ENCODE measurements at places on chromosomes 4 and X.

- no peak for DNase-seq
Observed at GRCh38 chr4:61162116-61162515, 38.0 kb upstream of the ADGRL3 start.

- no peak for DNase-seq
Observed at GRCh38 chr4:75800972-75801371, 76.6 kb downstream of the USO1 start.

- DNase-seq = no peak
Observed at GRCh38 chr4:155679343-155679742, 12.7 kb downstream of the GUCY1A1 start.

DNA sequence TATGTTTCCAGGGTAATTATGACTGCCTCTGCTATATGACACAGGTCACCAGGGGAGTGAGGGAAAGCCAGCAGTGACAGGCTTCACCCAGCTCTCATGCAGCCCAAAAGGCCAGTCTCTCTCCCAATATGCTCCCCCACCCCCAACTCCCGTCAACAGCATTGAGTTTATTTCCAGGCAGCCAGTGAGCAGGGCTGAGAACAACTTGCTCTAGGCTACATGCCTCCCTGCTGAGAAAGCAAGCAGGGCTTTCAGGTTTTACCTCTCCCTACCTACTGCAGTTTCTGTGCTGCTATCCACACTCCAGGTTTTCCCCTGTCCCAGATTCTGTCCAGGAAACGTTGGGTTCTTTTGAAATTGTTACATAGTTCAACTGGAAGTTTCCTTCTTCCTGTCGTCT is 291.4 kb downstream of the PABPC4L start:
- no peak for DNase-seq

GRCh38 chr4:83011689-83012199 is 1.1 kb upstream of the LIN54 start:
- no peak for DNase-seq

DNA sequence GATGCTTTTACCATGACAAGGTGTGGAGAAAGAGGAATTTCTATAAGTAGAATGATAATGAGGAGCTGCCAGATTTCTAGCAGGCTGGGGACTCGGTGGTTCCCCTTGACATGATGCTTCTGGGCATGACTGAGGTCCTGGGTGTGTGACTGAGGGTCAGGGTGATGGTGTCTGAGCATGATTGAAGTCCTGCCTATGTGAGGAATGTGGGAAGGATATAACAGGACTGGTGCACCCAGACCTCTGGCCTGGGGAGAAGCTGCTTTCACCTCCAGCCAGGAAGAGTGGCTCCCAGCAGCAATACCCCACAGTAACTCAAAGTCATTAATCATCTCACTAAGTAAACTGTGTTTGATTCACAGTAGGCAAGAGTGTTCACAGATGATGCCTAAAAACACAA is 17.4 kb downstream of the SORBS2 start:
- no peak for DNase-seq

DNA sequence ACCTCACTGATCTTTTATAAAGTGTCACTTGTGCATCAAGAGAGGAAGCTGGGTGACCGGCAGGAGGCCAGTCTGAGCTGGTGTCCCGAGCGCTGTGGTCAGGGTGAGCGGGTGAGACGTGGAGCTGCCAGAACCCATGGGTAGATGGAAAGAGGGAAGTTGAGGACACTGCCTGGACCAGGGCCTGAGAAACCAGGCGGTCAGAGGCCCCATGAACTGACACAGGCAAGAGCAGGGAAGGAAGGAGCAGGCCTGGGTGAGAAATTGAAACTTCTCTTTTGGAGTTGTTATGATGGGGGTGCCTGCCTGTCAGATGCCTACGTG is 192.6 kb downstream of the AFAP1 start:
- DNase-seq = no peak

DNA sequence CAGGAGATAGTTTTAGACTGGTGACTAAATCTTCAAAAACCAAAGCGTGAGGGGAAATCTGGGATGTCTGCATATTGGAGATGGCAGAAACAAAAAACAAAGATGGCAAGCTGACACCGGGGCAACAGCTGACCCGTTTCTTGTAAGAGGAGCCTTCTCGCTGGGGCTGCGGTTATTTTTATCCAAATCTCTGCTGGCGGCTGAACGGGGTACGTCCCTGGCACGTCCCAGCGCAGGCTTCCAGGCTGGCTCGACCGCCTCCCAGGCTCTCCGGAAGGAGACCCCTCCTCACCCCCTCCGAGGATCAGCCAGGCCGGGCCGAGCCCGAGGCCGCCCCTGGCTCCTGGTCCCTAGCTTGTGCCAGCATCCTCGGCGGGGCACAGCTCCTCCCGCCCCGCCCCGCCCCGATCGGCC is 403 bp downstream of the SGCB start:
- DNase-seq = no peak
